NB4 (cell line): ENCODE measurements at places on chromosomes 6 and 20.

DNA sequence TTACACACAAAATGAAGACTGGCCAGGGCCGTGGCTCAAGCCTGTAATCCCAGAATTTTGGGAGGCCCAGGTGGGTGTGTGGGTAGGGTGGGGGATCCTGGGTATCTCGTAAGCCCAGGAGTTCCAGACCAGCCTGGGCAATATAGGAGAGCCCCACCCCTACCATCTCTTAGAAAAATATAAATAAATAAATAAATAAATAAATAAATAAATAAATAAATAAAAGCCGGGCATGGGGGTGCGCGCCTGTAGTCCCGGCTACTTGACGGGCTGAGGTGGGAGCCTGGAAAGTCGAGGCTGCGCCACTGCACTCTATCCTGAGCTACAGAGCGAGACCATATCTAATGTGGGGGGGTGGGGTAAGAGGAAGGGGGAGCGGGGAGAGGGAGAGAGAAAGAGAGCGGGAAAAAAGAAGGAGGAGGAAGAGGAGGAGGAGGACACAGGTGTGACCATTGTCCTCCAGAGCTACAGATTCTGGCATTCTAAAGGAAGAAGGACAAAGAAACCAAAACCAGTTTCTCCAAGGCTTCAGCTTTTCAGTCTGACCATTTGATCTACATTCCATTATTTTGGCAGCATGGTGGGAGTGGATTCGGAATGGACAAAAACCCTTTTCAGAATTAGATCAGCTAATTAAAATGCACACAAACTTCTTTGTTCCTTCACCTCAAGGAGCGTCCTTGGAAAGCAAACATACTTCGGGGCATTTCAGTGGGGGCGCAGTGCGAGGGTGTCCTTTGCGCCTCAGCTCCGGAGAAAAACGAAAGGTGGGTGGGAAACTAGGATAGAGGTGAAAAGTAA lies 577 bp upstream of the C6orf141 start:
- no peak for DNase-seq

GRCh38 chr6:54737247-54737646 lies 109.3 kb upstream of the FAM83B start:
- DNase-seq = peak; percentile 42

DNA sequence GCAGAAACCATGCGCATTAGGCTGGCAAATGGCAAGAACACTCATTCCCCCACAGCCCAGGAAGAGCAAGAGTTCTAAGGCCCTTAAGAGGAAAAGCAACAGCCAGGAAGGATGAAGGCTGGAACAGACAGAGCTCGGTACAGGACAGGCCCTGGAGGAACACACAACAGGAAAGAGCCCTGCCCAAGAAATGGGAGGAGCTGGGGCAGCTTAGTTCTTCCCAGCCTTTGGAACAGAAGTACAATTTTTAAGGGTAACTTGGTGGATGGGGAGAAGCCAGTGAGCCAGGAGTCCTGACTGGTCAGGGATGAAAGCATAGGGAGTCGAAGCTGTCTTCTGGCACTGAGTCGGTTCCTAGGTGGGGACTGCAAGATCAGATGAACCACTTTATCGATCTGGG lies 32.4 kb downstream of the OR2B2 start:
- no peak for DNase-seq

- DNase-seq = no peak
Measured at GRCh38 chr20:59783641-59784010, 149.8 kb downstream of the SYCP2 start.

- DNase-seq = no peak
Measured at GRCh38 chr6:167136376-167136775, 13.5 kb downstream of the CCR6 start.

- no peak for DNase-seq
Measured at GRCh38 chr20:10291568-10292248, 73.1 kb downstream of the SNAP25 start.

DNA sequence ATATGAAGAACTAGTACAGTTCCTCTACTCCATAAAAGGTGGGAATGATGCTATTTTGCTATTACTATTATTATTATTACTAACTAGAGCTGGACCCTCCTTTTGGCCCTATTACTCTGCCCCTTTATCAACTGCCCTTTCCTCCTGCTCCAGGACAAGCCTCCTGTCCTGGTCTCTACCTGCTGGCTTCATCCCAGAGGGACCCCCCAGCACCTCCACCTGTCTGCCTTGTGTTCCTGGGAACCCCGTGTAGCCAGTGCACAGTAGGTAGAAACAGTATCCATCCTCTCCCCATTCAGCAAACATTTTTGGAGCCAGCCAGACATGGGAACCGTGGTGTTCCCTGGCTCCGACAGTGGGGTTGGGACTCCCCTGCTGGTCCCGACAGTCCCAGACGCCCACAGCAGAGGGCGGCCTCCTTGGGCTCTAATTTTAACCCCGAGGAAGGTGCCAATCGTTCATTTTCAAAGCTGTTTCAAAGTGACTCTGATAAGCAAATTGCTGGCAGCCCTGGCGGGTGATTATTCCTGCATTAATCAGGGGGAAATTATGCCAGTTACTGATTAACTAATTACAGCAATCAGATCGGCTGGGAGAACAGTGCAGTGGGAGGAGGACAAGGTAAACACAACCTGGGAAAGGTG lies 44.2 kb upstream of the MDGA1 start:
- peak; percentile 23 for DNase-seq

DNA sequence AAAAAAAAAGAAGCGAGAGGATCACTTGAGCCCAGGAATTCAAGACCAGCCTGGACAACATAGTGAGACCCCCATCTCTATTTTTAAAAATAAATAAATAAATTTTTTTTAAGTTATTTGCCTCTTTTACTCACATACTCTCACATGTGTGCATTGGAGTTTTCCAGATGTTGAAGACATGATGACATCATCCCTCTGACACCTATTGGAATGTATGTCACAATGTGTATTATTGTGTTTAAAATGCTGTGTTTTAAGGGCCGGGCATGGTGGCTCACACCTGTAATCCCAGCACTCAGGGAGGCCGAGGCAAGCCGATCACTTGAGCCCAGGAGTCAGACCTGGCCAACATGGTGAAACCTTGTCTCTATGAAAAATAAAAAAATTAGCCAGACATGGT lies 17.8 kb upstream of the BTN1A1 start:
- no peak for DNase-seq

DNA sequence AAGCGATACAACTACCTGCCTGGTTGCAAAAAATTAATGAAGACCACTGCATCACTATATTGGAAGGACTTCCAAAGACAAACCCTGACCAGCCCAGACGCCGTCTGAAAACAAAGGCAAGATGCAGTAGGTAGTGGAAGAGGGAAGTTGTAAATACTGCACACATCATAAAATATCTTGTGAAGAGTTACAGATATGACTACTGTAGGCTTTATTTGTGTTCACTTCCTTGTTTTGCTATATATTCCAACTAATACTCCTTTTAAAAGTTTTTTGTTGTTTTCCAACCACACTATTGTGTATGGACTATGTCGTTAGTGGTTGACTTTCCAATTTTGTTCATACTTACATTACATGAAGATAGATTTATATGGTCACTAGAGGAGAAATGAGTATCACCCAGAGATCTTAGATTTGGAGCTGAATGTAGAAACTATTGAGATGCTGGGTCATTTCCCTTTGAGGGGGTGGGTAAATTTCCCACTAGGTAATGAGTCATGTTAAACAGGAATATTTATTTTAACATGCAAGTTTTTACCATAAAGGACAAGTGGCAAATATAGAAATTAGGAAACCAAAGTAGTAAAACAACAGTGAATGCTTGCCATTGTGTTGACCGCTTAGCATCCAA lies 16.6 kb upstream of the TXLNB start:
- peak; percentile 52 for DNase-seq

GRCh38 chr6:82013561-82014530 lies 233.7 kb downstream of the IBTK start:
- DNase-seq = peak; percentile 3
